ENCODE measurements at places on chromosomes 6 and 20.

DNA sequence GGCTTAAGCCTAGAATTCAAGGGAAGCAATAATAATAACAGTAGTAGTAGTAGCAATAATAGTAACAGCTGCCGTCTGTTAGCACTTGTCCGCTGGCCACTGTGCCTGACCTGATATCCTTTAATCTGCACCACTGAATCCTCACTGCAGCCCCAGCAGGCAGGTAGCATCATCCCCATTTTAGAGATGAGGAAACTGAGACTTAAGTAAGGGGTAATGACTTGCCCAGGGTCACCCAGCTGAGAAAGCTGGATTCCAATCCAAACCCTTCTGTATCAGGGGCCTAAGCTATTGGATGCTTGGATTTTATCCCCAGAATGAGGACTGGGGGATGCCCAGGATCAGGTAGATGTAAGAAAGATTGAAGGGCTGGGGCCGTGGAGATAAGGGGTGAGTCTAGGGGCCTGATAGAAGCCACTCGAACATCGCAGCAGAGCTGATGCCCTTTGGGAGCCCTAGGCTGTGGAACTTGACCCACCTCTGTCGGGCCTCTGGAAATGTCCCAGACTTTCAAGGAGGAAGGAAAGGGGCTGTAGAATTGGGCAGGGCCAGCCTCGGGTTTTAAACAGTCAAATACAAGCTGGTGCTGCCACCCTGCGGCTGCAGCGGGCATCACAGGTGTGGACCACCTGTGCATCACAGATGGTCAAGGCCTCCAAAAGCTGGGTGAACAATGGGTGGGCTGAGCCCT, 102.1 kb upstream of the MYL9 start:
- no peak for DNase-seq

- no peak for DNase-seq
Measured at GRCh38 chr6:44699851-44700250, 312.3 kb downstream of the CDC5L start.

GRCh38 chr6:56399672-56400263, 152.4 kb upstream of the COL21A1 start:
- DNase-seq: no peak

GRCh38 chr20:43812216-43812615, 85.4 kb upstream of the GTSF1L start:
- DNase-seq: no peak

DNA sequence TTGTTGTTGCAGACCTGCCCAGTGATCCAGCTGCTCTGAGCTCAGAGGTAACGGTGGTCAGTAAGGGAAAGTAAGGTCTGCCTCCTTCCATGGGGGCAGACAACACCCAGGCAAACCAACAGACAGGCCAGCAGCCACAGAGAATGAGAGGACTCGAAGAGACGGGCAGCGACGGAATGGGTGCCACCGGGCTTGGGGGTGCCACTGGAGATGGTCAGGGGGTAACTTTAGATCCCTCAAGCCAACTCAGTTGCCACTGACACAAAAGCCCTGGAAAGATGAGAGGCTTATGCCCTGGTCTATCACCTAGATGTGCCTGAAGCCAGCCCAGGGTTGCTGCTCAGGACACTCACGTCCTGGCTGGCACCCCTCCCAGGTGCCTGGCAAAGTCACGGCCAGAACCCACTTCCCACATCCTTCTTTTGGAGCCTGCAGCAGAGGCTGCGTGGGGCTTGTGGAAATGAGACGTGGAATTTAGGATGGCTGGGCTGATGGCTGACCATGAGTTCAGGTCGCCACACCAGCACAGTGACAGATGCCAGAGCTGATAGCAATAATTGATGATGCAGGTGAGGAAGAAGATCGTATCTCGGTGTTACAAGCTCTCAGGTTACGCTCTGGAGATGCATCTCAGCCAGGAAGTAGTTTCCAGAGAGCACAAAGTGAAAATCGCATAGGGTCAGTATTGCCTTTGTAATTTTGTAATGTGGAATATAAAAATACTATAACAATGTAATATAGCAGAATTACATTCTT, 209.1 kb downstream of the SYNDIG1 start:
- DNase-seq: no peak

GRCh38 chr6:45626087-45626891, 248.6 kb upstream of the SUPT3H start:
- DNase-seq: peak; percentile 92

DNA sequence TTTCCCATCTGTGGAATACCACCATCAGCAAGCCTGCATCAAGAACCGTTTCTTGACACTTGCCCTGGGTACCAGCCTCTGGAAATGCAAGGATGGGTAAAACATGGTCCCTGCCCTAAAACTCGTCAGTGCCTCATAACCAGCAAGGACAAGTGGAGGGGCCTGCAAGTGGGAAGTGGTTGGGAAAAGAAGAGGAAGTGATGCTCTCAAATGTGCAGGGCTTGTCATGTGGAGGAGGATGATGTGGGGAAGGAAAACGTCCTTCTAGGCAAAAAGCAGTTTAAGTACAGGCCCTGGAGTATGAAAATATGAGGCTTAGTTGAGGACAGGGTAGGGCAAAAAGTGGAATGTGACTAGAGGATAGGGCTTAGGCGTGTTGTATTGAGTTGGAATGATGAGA, 19.0 kb downstream of the RREB1 start:
- no peak for DNase-seq

GRCh38 chr6:3841711-3842565, 7.2 kb upstream of the FAM50B start:
- DNase-seq: peak; percentile 38

DNA sequence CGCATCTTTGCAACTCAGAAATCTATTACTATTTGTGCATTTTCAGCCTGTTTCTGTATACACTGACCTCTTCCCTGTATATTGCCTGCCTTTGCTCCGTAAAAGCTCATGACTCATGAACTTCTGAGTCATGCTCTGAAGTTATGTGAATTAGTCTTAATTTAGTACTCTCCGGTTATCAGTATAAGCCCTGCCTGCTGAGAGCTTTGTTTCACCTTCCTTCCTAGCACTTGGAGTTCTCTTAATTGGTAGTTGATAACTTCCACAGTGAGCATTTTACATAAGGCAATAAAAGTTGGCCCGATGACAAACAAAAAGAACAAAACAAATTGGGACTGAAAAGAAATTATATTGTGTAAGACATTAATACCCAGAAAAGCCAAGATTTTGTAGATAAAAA, 231.4 kb downstream of the GJA1 start:
- DNase-seq: peak; percentile 56

DNA sequence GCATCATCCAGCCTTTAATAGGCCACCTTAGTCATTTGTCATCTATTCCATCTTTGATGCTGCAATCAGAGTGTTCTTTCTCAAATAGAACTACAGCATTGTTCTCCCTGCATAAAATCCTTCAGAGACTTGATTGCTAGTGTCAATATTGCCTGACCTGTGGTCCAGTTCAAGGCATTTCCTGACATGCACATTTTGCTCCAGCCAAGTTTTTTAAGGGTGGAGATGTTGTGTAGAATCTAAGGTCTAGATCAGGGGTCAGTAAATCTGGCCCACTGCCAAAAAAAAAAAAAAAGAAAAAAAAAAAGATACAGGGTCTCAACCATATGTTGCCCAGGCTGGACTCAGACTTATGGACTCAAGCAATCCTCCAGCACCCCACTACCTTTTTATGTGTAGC, 354.4 kb downstream of the FRK start:
- DNase-seq: no peak

DNA sequence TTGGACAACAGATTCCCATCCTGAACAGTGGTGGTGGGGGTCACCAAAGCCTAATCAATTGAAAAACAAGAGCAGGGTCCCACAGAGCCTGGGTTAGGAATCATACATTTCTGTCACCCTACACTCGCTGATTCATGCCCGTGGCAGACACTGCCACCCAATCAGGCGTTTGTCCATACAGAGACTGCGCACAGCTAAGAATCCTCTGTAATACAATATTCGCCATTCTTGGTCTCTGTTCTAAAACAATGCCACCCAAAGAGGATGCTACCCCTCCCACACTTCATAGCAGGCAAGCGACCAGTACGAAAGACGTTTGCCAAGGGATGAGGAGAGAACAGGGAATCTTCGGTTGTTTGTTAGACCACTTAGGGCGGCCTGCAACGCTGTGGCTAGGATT, 28.1 kb upstream of the SLC22A23 start:
- DNase-seq: no peak

- no peak for DNase-seq
Measured at GRCh38 chr6:135018941-135019340, 35.7 kb downstream of the HBS1L start.

GRCh38 chr20:956330-956951, 40.3 kb upstream of the ANGPT4 start:
- DNase-seq: peak; percentile 12

DNA sequence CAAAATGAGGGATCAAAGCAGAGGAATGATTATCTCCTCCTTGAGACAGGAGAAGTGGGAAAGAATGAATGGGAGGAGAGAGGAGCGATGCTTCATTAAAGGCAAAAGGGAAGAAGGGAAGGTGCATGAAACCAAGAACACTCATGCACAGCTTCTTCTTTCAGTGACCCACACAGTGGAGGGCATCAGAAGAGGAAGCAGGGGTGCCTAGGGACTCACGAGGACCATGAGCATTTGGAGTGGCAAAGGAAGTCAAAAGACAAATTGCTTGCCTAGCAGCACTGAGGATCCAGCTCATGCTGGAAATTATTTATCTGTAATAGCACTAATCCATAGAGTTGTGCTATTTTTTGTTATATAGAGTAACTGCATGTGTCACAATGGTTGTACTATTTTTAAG, 66.1 kb downstream of the SMLR1 start:
- DNase-seq: no peak

- DNase-seq: no peak
Measured at GRCh38 chr6:109516929-109517328, 33.9 kb upstream of the ZBTB24 start.

GRCh38 chr6:137880746-137881521, 13.9 kb downstream of the TNFAIP3 start:
- DNase-seq: no peak

DNA sequence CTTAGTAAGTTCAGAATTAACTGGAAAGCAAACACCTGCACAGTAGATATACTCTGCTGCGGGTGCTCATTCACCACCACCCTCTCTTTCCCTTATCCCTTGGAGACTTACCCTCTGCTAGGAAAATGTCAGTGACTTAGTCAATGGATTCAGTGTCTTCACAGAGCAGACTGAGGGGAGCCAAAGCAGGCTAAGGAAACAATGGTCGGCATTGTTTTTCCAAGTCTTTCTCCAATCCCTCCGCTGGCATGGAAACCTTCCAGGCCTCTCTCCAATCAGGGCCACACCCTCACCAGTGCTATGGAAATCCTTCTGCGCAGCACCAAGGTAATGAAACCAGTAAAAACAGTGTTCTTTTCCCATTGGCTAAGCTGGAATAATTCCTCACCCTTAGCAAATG, 531.2 kb downstream of the TFAP2B start:
- DNase-seq: no peak

- DNase-seq: no peak
Measured at GRCh38 chr20:41512624-41513023, 105.6 kb downstream of the CHD6 start.

GRCh38 chr20:46740214-46740609, 30.8 kb downstream of the SLC2A10 start:
- DNase-seq: no peak

Measured in fibroblast of skin of left quadriceps (primary cell).